ENCODE measurements at places on chromosomes 12 and 14.

GRCh38 chr14:68444449-68445168, 348.3 kb downstream of the ZFP36L1 start:
- no peak for DNase-seq

DNA sequence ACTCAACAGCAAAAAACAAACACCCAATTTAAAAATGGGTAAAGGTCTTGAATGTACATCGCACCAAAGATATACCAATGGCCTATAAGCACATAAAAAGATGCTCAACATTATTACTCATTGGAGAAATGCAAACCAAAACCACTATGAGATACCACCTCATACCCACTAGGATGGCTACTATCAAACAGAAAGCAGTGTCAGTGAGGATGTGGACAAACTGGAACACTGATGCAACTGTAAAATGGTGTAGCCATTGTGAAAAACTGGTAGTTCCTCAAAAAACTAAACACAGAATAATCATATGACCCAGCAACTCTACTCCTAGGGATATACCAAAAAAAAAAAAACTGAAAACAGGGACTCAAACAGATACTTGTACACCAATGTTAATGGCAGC, 49.3 kb downstream of the CDK17 start:
- no peak for DNase-seq

DNA sequence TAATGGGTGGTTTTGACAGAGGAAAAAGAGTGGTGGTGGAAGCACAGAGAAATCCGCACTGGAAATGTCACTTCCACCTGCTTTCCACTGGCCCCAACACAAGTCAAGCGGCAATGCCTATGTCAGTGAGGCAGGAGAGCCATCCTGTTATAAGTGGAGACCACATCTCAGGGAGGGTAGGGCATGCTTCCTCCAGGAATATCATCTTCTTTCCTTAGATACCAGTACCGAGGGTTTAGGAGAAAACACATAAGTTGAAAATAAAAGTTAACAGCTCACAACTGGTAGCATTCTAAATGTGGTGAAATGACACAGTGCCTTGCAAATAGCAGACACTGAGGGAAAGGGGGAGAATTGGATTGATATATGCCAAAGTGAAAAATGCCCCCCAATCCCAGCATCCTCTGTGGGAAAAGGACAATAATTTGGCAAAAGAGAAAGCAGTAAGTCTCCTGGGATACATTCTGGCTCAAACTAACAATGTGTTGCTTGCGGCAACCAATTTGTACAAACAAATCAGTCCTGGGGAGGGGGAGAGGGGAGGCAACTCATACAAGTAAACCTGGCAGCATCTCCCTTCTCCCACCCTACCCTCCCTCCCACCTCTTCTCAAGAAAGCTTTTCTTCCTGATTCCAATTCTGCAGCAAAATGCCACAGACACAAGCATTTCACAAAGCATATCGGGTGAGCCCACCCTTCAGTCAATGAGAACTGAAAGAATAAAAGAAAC, 57.1 kb downstream of the STON2 start:
- DNase-seq: no peak

- no peak for DNase-seq
These were observed 131.3 kb downstream of the SLC5A8 start for GRCh38 chr12:101078536-101079285.

GRCh38 chr12:93007544-93007943, 78.4 kb upstream of the EEA1 start:
- no peak for DNase-seq

DNA sequence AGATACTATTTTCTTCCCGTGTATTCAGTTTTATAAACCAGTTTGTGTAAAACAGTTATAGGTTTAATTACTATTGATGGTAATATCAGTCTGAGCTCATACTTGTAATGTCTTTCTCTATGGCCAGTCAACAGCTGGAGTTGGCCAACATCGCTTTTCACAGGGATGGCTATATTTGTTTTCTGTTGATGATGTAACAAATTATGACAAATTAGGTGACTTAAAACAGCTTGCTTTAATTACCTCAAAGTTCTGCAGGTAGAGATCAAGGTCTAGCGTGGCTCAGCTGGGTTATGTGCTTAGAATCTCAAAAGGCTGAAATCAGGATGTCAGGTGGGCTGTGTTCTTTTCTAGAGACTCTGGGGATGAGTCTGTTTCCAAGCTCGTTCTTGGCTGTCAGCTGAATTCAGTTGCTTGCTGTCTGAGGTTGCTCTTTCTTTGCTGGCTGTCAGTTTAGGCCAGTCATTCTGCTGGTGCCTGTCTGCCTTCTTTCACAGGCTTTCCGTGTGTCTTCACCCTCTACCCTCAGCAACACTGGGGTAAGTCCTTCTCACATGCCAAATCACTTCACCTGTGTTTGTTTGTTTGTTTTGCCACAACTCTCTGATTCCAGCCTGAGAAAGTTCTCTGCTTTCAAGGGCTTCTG, 370.2 kb upstream of the E2F7 start:
- DNase-seq: no peak
